ENCODE measurements at places on chromosomes 12 and 14.

DNA sequence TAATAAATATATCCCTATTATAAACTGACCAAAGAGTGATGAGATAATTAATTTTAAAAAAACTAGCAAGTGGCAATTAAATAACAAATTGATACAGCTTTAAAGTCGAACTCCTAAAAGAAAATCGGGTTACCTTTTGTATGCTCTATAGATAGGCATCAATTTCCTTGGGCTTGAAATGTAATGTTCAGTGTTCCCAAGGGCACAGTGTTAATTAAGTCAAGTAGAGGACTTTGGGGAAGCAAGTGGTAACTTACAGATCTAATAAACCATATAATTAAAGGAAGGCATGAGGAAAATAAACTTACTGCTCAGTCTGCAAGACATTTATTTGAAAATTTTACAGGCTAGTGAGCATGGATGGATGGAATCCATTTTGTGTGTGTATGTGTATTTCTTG, 220.9 kb downstream of the FSCB start:
- DNase-seq = no peak

GRCh38 chr14:68401855-68402254, 391.0 kb downstream of the ZFP36L1 start:
- peak; percentile 17 for DNase-seq

DNA sequence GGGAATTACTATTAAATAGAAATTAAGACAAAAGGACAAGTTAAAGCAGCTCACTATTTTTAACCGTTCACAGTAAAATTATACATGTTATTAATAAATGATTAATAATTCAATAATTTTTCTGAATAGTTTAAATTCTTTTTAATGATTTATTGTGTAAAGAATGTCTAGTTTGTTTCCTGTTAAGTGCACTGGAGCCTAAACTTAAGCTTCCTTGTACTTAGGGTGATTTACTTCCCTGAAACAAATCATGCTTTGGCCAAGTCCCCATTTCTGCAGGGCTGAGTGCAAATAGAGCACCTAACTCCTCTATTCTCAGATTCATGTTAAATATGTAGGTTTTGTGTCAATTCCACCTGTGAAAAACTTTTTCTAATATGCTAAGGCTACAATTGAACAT, 188.9 kb upstream of the PDZRN4 start:
- no peak for DNase-seq

DNA sequence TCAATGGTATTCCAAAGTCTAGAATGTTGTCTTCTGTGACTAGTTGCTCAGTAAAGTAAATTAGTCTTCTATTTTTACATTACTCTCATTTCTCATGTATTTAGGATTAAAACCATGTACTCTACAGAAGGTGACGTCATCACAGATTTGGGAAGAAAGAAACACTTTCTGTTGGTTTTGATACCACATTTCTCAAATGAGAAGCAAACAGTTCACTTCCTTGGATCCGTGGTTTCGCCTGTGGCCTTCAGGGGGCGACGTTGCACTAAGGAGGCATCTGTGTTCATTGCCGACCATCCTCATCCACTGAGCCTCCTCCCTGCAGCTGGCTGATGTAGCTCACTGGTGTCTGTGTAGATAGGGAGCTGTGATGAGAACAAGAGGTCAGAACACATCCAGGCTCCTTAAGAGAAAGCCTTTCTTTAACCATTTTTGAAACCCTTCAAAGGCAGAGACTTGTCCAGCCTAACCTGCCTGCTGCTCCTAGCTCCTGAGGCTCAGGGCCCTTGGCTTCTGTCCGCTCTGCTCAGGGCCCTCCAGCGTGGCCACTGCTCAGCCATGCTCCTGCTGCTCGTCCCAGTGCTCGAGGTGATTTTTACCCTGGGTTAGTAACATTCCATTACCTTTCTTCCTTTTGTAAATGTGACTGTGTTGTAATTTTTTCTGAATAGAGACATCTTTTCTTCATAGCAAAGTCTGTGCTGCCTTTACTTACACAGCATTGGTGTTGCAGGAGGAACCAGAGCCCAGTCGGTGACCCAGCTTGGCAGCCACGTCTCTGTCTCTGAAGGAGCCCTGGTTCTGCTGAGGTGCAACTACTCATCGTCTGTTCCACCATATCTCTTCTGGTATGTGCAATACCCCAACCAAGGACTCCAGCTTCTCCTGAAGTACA, 220.6 kb upstream of the OR4E1 start:
- DNase-seq = peak; percentile 50

DNA sequence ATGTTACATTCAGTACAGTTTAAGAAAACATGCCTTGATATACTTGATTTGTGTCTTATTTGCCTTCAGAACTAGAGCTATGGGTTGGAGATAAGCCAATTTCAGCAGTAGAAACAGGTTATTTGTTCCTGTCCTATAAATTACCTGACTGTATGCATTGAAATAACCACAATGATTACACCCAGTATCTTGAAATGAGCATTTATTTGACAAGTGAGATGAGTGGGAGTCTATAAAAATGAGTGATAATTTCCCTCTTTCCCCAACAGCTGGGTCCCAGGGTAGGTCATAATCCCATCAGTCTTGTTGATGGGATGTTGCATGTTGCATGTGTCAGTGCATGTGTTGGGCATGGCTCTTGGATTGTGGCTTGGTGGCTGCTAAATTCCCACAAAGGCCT, 3.7 kb downstream of the TAS2R42 start:
- no peak for DNase-seq

GRCh38 chr12:79997096-79997791, 62.3 kb upstream of the PPP1R12A start:
- DNase-seq = no peak

GRCh38 chr12:80858356-80858755, 79.4 kb downstream of the LIN7A start:
- DNase-seq = no peak

DNA sequence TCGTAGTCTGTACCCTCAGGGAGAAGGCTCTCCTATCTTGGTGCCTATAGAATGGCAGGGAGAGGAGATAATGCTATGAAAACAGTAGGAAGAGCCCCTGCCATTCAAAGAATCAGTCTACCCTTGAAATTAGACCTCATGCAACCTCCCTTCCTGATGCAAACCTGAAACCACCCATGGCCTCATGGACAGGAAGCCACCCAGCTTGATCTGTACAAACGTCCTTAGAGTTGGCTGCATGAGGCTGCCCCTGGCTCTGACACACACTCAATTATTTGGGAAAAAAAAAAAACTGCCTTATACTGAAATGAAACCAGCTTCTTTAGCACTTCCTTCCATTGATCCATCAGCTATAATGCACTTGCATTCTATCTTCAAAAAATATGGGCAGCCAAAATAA, 116.6 kb upstream of the BCL2L14 start:
- no peak for DNase-seq
